ENCODE measurements at places on chromosomes 13 and 19.

- no peak for DNase-seq
These were observed 53.0 kb upstream of the XPO4 start for GRCh38 chr13:20955496-20955895.

GRCh38 chr19:47229676-47230053, 1.3 kb downstream of the BBC3 start:
- DNase-seq: peak; percentile 60

DNA sequence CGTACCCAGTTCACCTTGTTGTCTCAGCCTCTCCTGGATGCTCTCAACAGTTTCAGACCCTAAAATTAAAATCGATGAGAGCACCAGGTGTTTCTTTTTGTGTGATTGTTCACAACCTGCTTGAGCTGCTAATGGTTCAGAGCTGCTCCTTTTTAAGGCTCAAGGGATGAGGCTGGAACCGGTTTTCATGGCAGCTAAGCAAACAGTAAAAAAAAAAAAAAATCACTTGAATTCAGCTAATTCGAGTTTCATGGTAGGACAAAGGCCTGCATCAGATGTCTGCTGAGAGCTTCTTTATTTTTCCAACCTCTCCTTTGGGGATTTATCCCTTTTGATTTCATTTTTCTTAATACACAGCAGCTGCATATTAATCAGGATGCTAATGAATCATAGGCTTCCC, 6.5 kb downstream of the SYCE2 start:
- peak; percentile 92 for DNase-seq

DNA sequence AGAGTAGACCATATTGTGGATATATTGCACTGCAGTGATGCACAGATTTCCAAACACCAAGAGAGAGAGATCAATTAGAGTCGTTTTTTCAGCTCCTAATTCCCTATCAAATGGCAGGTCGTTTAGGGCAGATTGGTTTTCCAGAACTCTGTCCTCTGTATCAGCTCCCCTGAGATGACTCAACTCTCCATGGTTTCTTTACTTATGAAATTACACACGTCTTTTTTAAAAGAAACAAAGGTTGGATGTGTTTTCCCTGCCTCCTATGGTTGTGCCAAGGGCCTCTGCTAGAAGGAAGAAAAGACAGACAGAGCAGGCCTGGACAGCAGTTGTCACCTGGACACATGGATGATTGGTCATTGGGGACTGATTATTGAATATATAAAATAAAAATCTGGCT, 478.1 kb upstream of the NBEA start:
- peak; percentile 17 for DNase-seq

- DNase-seq: no peak
These were observed 31.3 kb downstream of the SIAH3 start for GRCh38 chr13:45820106-45820838.

DNA sequence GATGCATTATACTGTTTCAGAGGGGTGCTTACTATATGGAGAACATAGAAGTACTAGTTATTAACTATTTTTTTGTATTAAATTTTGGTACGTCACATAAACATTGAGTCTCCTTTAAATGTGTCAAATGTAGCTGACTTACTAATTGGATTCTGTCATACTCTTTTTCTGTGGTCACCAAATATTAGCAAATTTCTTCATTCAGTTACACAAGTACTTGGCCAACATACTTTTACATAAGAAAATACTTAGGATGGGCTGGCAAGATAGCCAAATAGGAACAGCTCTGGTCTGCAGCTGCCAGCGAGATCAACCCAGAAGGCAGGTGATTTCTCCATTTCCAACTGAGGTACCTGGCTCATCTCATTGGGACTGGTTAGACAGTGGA, 19.2 kb downstream of the LPAR6 start:
- no peak for DNase-seq

GRCh38 chr19:48745208-48745995, 1.3 kb downstream of the IZUMO1 start:
- DNase-seq: peak; percentile 63

GRCh38 chr19:1254081-1254527, 5.7 kb downstream of the MIDN start:
- DNase-seq: no peak

- DNase-seq: no peak
These were observed 1736.6 kb upstream of the MIR17HG start for GRCh38 chr13:89610881-89611280.

- peak; percentile 28 for DNase-seq
These were observed 56.2 kb upstream of the AKAP11 start for GRCh38 chr13:42215578-42216421.

- no peak for DNase-seq
These were observed 23.6 kb downstream of the DOCK9 start for GRCh38 chr13:98954313-98954712.

DNA sequence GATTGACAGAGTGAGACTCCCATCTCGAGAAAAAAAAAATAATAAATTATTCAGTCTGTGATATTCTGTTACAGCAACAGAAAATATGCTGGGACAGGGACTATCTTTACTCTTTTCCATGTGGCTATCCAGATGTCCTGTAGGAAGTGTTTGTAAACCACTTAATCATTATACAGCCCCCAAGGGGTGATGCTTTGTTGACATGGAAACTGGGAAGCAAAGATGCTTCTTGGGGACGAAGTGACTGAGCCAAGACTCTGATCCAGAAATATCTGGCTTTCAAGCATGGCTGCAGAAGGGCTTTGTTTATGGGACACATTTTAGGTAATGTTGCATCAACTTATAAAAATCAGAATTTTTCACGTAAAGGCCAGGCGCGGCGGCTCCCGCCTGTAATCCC, 5.4 kb downstream of the ZNF8 start:
- no peak for DNase-seq

GRCh38 chr13:77530875-77531274, 4.6 kb upstream of the SCEL start:
- DNase-seq: no peak

DNA sequence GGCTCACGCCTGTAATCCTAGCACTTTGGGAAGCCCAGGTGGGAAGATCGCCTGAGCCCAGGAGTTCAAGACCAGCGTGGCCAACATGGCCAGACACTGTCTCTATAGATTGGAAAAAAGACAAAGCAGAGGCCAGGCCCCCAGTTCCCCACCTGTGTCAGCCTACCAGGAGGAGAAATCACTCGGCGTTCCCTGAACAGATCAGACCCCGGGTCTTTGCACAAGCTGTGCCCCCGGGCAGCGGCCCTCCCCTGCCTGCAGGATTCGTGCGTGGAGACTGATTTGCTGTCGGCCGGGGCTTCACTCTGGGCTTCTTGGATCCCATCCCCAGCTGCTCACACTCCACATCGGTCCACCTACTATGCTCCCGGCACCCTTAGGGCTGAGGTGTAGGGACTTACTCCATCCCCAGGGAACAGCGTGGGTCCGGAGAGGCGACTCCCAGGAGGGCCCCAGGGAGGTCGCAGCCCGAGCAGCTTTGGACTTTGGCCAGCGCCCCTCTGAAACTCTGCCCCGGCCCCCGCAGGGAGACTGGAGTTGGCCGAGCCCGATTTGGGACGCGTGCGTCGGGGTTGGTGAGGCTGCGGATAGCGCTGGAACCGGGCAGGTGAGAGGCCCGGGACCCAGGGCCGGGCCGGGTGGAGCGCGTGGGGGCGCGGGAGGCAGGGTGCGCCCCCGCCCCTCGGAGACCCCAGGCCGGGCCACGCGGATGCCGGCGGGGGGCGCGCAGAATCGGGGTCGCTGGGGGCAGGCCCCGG, 515 bp upstream of the EFNA2 start:
- DNase-seq: no peak

- DNase-seq: no peak
These were observed 17.6 kb downstream of the NOVA2 start for GRCh38 chr19:45955905-45956608.

All from NCI-H69 (cell line).